Fibroblast of lung (primary cell): ENCODE measurements at places on chromosomes 13 and 19. TPM values are rescaled to one million over a fixed set of nuclear protein-coding genes. Genes with fewer than 3 reads are reported as not detected.

The SUPT20H gene
- 35.2 and 56.5 TPM in 2 replicates for total RNA-seq

The KCNN4 gene
- total RNA-seq = 0.26 and 0.83 TPM in 2 replicates

The SULT2A1 gene
- total RNA-seq = not detected in 2 replicates

The AP1M2 gene
- 0.17 TPM in 1 of 2 replicates, not detected in the other for total RNA-seq

The ZNF534 gene
- total RNA-seq = under 0.01 and 0.17 TPM in 2 replicates

The ZNF724 gene
- total RNA-seq = 1.3 and 3.3 TPM in 2 replicates

The CRX gene
- total RNA-seq = not detected in 2 replicates

The RFPL4A gene
- not detected in 2 replicates for total RNA-seq

The MEDAG gene
- 11.2 and 47.0 TPM in 2 replicates for total RNA-seq

The FCHO1 gene
- under 0.01 and 0.33 TPM in 2 replicates for total RNA-seq

The SIGLEC5 gene
- total RNA-seq = not detected in 2 replicates
